ENCODE measurements at places on chromosomes 1 and 21.

GRCh38 chr1:31346785-31347184 lies 26.1 kb downstream of the FABP3 start:
- no peak for DNase-seq

GRCh38 chr1:205576011-205576410 lies 55.8 kb downstream of the ELK4 start:
- DNase-seq = no peak

GRCh38 chr1:184860985-184861754 lies 106.5 kb upstream of the EDEM3 start:
- DNase-seq = no peak

DNA sequence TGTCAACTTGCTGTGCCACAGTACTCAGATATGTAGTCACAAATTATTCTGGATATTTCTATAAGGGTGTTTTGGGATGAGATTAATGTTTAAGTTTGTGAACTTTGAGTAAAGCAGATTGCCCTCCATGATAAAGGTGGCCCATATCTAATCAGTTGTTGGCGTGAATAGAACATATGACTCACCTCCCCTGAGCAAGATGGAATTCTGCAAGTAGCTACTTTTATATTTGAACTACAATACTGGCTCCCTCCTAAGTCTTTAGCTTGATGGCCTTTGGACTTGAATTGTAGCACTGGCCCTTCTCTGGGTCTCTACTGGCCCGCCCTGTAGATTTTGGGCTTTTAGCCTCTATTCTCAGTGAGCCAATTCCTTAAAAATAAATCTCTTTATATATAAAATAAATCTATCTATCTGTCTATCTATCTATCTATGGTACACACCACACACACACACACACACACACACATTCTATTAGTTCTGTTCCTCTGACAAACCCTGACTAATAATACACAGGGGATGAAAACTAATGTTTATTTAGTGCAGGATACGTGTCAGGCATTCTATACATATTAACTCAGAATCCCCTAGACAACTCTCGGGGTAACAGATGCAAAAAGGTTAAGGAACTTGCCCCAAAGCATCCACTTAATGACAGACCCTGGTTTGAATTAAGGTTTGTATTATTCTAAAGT lies 37.9 kb upstream of the PDC start:
- peak; percentile 82 for DNase-seq

GRCh38 chr1:67339623-67340343 lies 32.1 kb downstream of the IL12RB2 start:
- DNase-seq = peak; percentile 42

- no peak for DNase-seq
Observed at GRCh38 chr1:33301273-33301984, 19.5 kb downstream of the A3GALT2 start.

DNA sequence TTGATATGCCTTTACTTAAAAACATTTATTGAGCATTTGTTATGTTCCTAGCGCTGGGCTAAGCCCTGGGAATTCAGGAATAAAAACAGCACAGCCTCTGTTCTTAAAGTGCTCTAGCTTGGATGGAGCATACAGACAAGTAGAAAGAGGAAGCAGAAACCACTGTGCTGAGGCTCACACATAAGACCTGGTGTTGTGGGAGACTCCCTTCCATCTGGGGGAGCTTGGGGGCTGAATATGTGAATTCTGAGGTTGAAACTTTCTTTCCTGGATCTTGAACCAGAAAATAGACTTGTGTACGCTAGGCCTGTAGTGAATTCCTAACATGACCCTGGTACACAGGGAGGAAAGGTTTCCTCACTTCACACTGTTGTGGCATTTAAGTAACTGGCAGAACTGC lies 209.9 kb downstream of the ZNF326 start:
- DNase-seq = no peak

- DNase-seq = no peak
Observed at GRCh38 chr21:42559326-42559725, 45.7 kb downstream of the SLC37A1 start.

DNA sequence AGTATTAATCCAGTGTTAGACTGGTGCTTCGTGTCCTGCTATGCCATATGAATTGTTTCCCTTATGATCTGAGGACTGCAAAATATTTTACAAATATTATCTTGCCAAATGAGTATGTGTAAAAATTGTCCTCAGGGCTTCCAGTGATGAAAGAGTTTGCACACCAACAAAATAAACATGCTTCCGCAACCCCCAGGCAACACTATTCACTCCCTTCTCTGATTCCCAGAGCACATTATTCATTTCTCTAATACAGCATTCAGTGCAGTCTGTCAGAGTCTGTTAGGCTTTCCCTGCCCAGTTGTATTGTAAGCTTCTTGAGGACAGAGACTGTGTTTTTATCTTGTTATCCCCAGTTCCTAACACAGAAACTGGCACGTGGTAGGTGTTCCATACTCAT lies 409.9 kb upstream of the C1orf87 start:
- DNase-seq = no peak

GRCh38 chr21:33470701-33471100 lies 9.1 kb downstream of the TMEM50B start:
- DNase-seq = no peak

DNA sequence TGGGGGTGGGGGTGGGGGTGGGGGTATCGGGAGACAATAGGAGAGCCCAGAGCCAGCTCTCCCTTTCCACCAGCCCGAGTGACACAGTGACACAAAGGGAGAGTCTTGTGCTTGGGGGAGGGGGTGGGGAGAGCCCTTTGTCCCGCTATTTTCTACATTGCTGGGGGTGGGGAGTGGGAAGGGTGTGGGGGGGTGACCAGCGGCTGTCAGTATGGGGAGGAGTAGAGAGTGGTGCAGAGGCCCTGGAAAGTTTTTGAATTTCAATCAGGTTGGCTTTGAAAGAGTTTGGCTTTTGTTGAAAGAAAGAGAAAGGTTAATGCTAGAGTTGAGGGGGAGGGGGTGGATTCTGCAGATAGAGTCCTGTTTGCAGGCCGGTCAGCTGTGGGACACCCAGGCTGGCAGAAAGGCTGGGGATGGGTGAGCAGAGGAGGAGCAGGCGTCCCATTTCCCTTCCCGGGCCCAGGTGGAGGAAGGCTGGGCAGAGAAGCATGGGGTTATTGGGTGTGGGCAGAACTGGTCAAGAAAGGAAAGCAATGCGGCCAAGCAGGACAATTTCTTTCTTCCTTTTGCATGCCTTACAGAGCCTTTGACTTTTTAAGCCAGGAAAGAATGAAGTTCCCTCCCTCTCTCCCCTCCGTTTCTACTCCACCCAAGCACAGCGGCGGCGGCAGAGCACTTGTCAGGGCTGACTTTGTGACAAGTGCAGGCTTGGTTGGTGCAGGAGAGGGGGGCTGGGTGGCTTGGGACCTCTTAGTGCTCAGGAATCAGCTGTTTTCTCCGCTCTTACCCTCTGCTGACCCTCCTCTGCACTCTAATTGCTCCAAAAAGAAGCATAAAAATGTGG lies 96.2 kb downstream of the RNF220 start:
- no peak for DNase-seq

DNA sequence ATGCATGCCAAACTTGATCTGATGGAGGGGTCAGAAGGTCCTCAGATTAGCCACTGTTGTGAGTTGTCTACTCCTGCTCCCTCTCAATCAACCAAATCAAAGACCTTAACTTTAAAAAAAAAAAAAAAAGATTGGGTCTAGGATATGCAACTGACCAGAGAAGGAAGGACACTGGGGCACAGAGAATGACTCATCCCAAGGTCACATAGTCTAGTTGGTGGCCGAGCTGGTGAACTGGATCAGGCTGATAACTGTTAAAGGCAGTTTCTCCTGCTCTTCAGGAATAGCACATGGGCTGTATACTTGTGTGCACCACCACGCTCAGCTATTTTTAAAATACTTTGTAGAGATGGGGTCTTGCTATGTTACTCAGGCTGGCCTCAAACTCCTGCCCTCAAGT lies 14.8 kb upstream of the S100A7 start:
- no peak for DNase-seq

GRCh38 chr1:6328091-6328490 lies 65.5 kb downstream of the ACOT7 start:
- DNase-seq = no peak

DNA sequence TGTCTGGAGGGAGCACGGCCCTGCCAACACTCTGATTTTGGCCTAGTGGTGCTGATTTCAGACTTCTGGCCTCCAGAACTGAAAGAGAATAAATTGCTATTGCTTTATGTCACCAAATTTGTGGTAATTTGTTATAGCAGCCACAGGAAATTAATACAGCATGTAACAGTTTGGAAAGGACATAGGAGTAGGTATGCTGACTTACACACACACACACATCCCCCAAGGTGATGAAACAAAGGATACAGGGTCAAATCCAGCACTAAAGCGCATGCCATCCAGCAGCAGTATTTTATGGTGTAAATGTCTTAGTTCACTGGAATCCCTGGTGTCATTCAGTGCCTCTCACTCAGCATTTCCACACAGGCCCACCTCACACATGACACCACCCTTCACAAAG lies 72.2 kb upstream of the MAN1A2 start:
- DNase-seq = peak; percentile 32

- DNase-seq = peak; percentile 50
Observed at GRCh38 chr1:183734543-183735036, 70.3 kb upstream of the RGL1 start.

GRCh38 chr1:65066419-65066765 lies 81.6 kb upstream of the AK4 start:
- DNase-seq = no peak

DNA sequence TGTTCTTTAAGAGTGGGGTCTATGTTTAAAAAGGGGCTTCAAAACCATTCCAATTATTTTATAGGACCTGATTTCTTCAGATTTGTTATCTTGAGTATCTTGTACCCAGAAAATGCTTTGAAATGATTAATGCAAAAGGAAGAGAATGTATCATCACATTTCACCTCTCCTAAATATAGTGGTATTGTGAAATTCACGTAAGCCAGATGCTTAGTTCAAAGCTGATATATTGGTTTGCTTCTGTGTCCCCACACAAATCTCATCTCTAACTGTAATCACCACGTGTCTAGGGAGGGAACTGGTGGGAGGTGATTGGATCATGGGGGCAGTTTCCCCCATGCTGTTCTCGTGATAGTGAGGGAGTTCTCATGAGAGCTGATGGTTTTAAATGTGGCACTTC lies 8.5 kb downstream of the SOAT1 start:
- DNase-seq = no peak

DNA sequence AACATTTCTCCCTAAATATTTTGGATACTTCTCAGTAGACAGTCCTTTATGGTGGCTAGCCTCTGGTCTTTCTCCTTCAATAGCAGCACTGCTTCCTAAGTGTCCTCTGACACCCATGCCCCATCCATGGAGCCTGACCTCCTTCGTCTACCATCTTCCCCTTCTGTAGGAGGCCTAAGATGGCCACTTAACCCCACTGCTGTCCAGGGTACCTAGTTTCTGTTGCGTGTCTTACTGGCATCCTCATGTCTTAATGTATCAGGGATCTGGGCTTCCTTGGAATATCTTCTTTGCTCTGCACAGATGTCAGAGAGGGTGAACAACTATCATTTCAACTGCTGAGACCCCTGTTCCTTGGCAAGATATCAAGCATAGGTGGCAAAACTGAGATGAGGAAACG lies 5.4 kb upstream of the KIRREL1 start:
- DNase-seq = no peak

- no peak for DNase-seq
Observed at GRCh38 chr1:79303040-79303439, 296.5 kb upstream of the ADGRL4 start.

DNA sequence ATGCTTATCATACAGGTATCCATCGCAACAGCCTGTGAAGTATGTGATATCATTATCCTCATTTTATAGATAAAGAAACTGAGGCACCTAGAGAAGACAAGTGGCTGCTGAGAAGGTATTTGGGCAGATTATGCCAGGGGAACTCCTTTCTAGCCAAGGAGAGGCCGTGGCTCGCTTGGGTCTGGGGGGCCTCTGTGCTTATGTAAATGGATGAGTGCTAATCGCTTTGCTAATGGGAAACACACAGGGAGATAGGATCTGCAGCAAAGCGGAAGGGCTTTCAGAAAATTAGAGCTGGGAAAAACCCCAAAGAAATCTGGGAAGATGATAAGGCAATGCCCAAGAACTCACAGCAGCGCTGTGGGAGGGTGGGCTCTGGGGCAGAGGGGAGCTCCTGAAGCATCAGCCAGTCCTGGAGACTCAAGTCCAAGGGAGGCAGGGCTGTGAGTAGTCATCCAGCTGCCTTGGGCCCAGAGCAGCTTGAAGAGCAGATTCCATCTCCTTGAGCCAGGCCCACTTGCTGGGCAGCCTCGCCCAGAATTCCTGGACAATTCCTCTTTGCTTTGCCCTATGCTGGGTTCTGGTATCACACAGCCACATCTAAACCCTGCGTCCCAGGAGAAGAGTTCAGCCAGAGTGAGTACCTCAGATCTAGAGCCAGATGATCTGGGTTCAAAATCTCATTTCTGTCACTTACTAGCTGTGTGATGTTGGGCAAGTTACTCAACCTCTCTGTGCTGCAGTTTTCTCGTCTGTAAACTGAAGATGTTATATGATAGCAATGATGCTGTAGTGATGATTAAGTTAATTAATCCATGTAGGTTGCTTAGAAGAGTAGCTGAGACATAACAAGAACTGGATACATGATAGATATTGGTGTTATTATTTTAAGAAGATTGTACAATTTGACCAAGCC lies 36.7 kb downstream of the FOXD2 start:
- DNase-seq = no peak

DNA sequence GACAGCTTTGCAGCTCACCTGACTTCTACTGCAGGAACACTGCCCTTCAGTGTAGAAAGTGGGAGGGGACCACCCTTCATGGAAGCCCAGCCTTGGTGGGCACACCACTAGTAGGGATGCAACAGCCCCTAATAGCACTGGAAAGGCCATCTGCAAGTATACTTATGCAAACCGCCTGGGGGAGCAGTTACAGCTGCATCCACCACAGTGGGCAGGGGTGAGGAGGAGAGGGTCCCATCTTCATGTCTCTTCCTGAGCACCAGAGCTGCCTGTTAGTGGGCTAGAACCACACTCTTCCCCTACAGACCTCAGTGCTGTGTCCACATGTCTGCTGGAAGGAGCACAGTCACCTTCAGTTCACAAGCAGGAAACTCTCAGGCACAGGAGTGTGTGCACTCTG lies 66.2 kb upstream of the LHX8 start:
- DNase-seq = no peak

- peak; percentile 4 for DNase-seq
Observed at GRCh38 chr1:58358346-58358745, 188.2 kb downstream of the OMA1 start.

DNA sequence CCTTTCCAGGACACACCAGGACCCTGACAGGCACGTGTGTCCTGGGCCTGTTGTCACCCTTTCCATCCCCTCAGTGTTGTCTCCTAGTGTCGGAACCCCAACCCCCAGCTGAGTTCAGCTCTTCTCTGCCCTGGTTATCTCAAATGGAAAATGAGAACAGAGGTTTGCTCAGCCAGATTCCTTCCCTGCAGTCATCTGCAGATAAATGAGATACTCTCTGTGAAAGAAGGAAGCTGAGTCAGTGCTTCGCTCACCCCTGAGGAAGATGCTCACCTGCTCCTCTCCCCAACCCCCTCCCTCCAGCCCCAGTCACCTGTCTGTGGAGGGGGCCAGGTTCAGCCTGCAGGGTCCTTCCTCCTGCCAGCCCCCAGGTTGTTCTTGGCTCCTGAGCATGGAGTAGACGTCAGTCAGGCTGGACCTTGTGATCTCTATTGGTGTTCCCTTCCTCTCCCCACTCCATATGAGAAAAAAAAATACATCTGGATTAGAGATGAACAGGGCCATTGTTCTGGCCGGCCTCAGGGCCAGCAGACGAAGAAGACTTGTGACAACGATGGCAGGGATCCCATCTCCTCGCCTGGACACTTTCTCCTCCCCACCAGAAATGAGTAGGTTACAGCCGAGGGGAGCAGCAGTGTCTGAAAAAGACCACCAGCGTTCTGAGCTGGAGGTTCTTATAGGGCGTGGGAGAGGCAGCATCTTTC lies 20.9 kb downstream of the PHGDH start:
- no peak for DNase-seq

All from fibroblast of skin of left quadriceps (primary cell).